ENCODE measurements at places on chromosomes 1 and 21. TPM values are rescaled to one million over a fixed set of nuclear protein-coding genes. Genes with fewer than 3 reads are reported as not detected.

DNA sequence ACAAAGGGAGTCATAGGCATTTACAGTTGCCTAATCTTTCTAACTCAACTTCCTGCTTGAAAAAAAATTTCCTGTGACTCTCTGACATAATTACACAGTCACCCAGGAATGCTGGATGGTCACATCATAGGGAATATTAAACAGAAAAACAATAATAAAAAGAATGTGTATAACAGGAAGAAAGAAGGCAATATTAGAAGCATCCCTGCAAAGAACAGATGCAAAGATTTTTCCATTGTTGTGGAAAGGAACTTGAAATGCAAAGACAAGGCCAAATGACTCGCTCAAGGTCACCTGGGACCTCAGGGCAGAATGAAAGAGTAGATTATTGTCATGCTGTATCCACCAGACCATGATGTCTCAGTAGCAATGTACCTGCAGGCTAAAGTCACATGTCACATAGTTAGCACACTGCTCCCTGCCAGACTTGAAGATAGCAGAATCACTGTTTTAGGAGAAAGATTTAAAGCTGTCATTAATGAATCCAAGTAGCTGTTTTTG is 184.3 kb downstream of the CYYR1 start:
- no peak for DNase-seq

DNA sequence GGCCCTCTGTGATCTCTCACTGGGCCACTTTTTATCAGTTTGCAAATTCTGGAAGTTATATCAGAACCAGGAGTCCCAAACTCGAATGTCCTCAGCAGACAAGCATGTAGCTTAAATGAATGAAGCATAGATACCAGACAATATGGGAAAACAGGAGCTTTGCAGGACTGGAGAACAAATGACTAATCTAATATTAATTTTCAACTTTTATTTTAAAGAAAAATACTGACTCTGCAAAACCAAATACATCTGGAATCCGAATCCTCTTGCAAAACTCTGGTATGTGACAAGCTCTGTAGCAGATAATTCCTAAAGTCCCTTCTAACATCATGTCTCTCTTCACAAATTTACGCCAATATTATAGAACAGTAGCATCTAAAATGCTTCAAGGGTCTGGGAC is 427.4 kb downstream of the TTLL7 start:
- no peak for DNase-seq

GRCh38 chr1:79811173-79811572 is 804.6 kb upstream of the ADGRL4 start:
- DNase-seq = no peak

DNA sequence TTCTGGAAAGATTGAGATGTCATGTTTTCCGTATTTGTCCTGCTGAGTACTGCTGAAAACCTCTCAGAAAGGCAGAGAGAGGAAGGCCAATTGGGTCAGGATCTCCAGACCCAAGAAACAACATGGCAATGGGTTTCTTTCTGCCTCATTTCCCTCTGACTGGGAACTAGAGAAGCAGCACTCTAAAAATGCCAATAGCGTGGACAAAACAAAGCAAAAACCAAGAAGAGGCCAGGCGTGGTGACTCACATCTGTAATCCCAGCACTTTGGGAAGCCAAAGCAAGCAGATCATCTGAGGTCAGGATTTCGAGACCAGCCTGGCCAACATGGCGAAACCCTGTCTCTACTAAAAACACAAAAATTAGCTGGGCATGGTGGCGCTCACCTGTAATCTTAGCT is 18.3 kb downstream of the TNFRSF9 start:
- DNase-seq = no peak

- DNase-seq = no peak
These were observed 10.9 kb downstream of the ROR1 start for GRCh38 chr1:63784489-63785390.

The ST6GALNAC5 gene
- total RNA-seq = not detected

The NBPF10 gene
- total RNA-seq = 0.72 TPM

DNA sequence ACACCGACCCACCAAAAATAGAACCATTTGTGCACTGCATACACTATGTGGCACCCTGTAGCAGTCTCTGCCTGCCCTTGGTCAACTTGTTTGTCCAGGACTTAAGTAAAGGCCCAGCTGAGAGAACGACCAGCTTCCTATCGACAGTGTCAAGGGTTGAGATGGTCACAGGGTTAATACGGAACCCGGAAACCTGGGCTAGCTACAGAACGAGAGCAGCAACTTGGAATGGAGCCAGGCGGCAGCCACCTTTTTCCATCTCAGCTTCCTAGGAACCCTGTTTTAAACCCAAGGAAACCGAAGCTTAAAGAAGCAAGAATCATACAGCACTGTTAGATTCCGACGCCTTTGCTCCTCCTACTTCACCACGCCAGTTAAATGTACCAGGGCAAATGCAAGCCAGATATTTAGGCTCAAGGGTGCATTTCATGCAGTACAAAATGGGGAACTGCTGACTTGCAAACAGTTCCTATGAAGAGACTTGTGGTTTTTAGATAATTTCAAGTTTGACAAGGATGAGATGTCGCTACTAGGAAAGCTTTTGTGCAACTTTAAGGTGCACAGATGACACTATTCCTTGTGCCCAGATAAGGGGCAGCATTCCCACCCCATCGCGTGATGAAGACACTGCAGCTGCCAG is 35.5 kb downstream of the SLC66A1 start:
- no peak for DNase-seq

The SSX2IP gene
- total RNA-seq = 66.4 TPM

The C4BPA gene
- total RNA-seq = 0.18 TPM

DNA sequence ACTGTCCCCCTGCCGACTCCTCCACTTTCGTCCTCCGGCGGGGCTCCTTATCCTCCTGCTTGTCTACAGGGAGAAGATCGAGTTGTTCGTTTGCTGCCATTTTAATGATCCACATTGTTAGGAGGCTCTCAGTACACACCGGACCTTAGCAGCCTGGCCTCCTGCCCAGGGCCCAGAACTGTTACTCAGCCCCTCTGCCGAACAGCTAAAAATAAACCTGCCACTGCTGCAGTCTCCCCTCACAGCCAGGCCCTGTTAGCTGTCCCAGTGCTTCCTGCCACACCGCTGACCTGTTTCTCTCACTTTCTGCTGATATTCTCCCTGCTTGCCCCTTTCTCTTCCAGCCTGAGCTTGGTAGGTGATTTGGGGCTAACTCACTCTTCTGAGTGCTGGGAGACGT is 8.3 kb downstream of the MAPKAPK2 start:
- DNase-seq = no peak

GRCh38 chr1:182752077-182752988 is 37.2 kb upstream of the NPL start:
- no peak for DNase-seq
